ENCODE measurements at places on chromosomes 1 and 21.

DNA sequence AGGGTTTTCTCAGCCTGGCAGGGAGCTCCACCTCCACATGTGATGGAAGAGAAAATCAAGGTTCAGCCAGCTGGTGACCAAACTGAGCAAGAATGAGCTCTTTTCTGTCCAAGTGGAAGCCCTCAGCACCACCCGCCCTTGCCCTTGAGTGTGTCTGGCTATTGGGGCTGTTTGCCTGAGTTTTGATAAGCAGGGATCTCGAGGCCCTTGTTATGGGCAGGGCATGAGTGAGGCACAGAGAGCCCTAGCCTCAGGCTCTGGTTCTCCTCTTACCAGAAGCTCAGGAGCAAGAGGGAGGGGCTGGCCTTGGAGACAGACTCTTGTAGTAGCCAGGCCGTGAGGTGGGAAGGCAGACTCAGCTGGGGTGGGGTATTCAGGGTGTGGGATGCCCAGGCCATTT is 37.5 kb upstream of the ARF1 start:
- no peak for DNase-seq

GRCh38 chr21:19400223-19400770 is 996.7 kb upstream of the TMPRSS15 start:
- DNase-seq: no peak

DNA sequence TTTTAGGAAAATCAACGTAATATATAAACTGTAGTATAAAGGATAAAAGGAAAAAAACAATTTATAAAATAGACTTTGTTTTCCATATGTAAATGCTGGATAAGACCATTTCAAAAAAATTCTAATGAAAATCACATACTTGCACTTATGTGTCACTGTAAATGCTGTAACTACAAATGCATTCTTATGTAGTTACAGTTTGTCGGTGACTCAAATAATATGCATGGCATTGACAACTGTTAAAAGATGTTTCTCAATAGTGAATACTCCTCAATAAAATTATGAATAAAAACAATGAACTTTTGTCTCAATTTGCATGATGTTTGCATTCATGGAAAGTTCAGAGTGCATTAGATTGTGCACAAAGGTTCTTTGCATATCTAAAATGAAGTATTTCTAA is 614.0 kb upstream of the CHRM3 start:
- DNase-seq: no peak

DNA sequence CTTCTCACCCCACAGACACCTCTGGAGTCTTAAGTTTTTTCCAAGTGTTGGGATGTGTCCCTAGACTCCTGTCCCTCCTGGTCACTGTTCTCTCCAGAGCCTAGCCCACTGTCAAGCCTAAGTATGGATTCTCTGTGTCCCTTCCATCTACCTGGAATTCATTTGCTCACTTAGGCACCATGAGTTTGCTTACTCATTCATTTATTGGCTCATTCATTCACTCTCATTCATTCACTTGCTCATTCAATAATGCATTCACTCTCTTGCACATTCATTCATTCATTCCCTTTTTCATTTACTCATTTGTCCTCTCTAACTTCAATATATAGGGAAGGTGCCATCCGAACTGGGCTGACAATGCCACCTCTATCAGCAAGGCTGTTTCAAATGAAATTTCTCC is 1.6 kb downstream of the S100A16 start:
- no peak for DNase-seq

GRCh38 chr1:53155945-53156344 is 13.5 kb upstream of the SLC1A7 start:
- no peak for DNase-seq

- DNase-seq: no peak
Measured at GRCh38 chr1:3548156-3548893, 63.0 kb downstream of the MEGF6 start.

DNA sequence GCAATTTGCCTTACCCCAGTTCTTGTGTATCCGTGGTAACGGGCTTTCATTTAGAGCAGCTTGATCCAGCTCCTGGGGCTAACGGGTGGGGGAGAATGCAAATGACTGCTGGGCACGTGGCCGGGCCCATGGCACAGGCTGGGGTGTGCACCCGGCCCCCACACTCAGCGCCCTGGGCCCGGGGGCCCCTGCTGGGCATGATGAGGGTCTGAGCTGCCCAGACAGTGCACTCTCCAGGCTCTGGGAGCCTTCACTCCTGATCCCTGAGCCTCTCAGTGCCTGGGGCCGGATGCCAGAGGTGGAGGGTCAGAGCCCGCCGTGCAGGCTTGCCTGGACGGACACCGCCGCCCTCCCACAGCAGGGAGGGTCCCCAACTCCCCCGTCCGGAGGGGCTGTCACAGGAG is 20.1 kb upstream of the PEX10 start:
- DNase-seq: no peak

DNA sequence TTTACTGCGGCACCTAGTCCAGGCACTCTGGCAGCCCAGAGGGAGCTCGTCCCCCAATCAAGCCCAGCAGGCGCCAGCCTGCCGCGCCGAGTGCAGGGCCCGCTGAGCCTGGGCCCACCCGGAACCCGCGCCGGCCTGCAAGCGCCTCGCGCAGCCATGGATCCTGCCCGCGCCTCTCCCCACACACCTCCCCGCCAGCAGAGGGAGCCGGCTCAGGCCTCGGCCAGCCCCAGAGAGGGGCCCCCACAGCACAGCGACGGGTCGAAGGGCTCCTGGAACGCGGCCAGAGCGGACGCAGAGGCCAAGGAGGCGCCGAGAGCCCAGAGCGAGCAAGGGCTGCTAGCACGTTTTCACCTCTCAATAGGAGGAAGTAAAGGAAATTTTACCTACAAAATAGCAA is 767.0 kb downstream of the MRPL39 start:
- DNase-seq: no peak

DNA sequence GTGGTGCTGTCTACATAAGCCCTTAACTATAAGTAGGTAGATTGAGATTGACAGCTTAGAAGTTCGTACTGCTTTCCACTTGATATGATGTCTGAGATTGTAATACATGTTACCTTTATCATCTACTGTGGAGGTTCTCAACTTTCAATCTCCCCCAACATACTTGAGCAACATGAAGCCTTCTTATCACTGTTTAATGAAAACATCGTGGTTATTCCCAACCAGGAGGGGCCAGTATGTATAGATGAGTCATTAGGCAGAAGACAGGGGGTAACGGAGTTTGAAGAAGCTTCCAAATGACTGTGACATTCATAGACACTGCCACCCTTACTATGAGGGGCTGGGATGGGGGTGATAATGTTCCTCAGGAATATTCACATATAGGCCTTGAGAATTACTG is 36.0 kb downstream of the CENPF start:
- no peak for DNase-seq

DNA sequence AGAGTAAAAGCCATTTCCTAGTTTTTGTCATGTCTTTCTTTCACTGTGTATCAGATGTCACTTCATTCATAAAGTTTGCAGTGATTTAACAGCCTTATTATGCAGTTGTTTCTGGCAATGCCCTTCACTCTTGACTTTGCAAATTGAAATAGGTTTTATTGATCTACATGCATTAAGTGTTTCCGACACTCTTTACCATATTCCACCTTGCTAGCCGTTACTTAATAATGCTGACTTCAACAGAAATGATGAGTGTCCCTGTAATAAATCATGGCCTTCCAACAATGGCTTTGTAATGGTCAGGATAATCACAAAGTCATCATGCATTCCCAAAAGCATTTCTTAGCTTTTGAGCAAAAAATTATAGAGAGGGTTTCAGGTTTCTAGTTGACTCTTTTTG is 236.8 kb upstream of the FMN2 start:
- no peak for DNase-seq

DNA sequence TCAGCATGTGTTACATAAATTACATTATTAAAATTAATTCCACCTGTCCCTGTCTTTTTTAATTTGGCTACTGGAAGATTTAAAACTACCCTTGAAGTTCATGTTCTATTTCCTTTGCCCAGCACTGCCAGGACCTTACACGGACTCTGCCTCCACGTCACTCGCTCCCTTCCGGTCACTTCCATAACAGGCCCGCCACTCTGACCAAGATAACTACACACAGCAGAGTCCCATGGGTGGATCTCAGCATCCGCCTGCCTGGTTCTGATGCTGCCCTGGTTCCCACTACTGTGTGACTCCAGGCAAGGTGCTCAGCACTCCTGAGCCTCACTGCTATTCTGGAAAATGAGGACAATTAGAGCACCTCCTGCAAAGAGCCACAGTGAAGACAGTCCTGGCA is 153.3 kb upstream of the ERG start:
- DNase-seq: no peak

GRCh38 chr1:214494706-214495105 is 56.7 kb downstream of the PTPN14 start:
- DNase-seq: no peak

- no peak for DNase-seq
Measured at GRCh38 chr1:8347635-8348034, 29.7 kb downstream of the SLC45A1 start.

DNA sequence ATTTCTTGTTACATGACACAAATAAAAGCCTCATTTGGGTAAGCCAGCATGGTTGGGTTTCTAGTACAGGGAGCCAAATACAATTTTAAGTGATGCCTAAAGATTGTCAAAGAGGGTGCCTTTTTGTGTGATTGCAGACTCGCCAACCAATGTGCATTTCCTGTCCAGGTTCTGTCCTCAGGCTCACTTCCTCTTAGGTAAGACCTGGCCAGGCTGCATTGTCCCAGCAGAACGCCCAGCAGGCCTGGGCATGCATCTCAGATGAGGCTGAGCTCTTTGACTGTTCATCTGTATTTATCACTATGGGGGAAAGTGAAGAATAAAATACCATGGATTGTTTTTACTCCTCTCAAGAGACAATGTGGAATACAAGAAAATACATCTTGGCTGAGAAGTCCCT is 49.7 kb downstream of the KCNC4 start:
- DNase-seq: no peak

GRCh38 chr1:183609313-183609712 is 19.1 kb upstream of the NCF2 start:
- DNase-seq: no peak

DNA sequence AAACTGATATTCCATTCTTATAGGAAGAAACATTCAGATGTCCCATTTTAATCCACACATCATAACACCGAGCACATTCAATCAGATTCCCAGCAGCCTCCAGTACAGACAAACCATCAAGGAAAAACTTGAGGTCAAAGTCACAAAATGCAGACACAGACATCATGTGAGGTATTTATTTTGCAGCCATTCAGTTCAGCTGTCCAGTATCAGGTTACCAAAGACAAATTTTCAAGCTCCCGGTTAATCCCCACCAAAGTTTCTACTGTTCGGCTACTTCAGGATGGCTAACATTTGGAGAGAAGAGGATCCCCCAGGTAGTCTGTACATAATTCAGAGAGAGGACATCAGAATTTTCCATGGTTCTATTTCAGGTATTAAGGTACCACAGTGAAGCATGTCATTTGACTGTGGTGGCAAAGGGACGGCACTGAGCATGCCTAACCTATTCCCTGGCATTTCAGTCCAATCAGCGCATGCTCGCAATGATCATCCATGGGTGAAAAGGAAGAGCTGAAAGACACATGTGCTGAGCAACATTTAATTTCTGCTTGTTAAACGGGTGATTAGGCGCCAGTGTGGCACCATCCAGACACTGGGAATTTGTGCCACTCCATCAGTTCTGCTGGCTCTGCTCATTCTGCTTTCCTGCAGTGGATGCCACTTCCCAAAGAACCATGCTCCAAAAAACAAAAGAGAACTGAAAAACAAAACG is 13.6 kb upstream of the NDC1 start:
- no peak for DNase-seq

DNA sequence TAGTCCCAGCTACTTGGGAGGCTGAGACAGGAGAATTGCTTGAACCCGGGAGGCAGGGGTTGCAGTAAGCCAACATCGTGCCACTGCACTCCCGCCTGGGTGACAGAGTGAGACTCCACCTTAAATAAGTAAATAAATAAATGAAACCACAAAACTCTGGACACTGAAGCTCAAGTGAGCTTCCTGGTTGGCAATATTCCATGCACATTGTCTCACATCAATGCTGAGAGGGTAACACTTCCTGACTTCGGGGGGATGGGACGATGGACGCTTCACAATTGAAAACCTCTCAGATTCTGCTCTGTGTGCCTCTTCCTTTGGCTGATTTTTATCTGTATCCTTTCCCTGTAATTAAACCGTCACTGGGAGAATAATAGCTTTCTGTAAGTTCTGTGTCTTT is 70.0 kb upstream of the ZNF644 start:
- no peak for DNase-seq
